ENCODE measurements at places on chromosomes 13 and 19.

DNA sequence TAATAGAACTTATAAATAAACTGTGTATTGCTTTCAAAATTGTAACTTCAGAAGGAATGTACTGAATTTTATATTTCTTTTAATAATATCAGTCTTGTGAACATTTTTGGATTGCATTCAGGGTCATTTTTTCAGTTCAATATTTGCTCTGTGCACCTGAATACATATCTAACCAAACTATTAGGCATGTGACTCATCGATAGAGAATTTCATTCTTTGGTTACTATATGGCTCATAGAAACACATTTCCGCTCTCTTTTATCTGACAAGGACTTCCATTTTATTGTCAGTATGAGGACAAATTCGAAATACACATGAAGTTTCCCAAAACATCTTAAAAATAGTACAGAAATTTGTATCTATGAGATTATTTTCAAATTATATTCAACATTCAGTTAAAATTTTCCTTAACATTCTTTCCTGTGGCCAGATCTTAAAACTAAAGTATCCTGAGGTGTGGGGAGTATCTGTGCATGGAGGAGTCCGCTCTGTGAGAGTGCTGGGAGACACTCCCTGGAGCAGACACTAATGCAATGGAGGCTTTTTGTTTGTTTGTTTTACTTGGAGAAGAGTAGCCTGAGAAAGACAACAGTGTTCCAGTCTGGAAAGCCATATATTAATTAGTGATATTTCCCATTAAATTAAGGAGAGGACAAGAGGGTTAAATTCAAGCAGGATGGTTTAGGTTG, 483.6 kb downstream of the PCDH20 start:
- no peak for DNase-seq

GRCh38 chr13:109897988-109898624, 111.7 kb upstream of the IRS2 start:
- no peak for DNase-seq

DNA sequence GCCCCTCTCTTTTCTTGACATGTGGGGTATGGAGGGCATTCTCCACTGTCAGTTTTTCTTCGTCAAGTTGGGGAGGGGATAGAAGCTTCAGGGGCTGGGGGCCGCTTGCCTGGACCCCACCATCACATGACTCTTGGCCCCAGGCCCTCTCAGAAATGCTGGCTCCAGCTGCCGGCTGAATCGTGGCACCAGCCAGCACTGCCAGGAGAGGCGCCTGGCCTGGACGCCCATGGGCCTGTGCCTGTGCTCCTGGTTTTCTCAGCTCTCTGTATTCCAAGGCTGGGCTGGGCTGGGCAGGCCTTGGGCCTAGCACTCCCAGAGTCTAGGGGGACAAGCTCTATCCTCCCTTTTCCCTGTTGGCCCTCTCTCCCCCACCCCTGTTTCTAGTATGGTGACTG, 38.6 kb downstream of the LYL1 start:
- DNase-seq: no peak

DNA sequence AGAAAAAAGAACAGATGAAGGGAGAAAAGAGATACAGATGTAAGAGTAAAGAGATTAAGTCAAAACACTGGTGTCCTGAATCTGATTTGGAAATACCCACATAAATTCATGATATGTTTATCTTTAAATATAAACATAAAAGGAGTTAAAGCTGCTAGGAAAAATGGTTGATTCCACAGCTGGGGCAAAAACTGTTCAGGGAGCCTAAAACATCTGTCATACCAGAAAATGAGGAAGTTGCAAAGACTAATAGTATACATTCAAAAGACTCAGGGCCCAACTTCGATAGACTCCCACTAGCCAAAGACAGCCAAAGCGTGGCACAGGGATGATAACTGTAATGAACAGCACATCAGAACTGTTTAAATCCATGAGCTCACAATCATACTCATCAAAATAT, 62.0 kb downstream of the ABCC4 start:
- no peak for DNase-seq

DNA sequence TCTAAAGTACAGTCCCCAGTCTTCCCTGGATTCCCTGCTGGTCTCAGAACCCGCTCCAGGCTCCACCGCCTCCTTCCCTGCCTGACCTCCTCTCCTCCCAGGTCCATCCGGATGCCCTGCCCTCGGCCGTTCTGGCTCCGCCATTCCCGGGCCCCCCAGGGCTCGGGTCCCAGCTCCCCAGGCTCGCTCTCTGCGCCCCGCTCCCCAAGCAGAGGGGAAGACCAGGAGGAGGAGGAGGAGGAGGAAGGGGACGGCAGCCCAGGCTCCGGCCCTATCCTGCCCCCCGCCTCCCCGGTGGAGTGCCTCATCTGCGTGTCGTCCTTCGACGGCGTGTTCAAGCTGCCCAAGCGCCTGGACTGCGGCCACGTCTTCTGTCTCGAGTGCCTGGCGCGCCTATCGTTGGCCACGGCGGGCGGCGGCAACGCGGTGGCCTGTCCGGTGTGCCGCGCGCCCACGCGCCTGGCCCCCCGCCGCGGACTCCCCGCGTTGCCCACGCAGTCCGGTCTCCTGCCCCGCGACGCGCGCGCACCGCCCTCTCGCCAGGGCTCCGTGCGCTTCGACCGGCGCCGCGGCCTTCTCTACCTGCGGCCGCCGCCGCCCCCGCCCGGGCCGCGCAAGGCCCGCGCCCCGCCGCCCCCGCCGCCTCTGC, 647 bp downstream of the RNF225 start:
- no peak for DNase-seq

DNA sequence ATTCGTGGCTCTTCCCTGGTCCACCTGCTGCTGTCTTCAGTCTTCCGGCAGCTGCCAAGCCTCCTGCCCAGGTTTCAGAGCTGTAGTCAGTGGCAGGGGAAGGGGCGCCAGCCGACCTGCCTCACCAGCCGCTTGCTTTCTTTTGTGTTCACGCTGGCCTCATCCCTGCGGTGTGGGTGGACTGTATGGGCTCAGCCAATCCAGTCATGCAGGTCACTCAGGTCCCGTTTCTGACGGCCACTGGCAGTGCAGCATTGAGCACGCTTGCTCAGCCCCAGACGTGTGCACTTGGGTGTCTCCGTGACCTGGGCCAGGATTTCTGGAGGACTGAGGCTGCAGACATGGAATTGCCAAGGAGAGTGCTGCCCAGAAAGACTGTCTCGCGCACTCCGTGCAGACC, 26.0 kb downstream of the AP1M1 start:
- DNase-seq: no peak

GRCh38 chr13:94464771-94465170, 14.7 kb downstream of the DCT start:
- no peak for DNase-seq

GRCh38 chr19:37990362-37990761, 83.4 kb downstream of the SIPA1L3 start:
- no peak for DNase-seq

DNA sequence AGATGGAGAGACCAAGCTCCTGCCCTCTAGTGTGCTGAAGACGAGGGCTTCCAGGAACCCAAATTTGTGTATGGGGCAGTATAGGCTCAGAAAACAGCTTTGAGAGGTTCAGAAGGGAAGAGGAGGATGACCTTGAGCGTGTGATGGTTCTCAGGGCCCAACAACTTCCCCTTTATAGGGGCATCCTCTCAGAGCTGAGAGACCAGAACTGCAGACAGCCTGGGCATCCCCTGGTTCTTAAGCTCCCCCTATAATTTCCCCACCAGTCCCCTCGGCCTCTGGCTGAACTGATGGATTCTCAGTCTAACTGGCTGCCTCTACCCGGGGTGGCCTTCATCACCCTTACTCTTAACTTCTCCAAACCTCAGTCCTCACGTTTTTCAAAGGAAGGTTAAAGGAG, 167.5 kb downstream of the URI1 start:
- DNase-seq: no peak

GRCh38 chr13:42883771-42884467, 102.5 kb downstream of the FAM216B start:
- no peak for DNase-seq

DNA sequence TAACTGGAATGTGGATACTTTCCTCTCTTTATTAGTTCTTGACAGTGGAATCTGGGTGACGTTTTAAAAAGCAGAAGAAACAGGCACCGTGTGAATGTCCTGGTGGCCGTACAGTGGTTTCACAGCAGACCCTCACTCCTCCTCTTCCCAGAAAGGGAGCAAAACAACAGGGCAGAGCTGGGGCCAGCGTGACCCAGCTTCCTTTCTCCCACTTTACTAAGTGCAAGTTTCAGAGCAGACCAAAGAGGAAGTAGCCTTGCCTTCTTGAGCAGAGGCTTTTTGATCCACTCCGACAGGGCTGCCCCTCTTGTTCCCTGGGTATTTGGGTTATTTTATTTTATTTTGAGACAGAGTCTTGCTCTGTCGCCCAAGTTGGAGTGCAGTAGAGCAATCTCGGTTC, 19.6 kb upstream of the C19orf33 start:
- DNase-seq: no peak

DNA sequence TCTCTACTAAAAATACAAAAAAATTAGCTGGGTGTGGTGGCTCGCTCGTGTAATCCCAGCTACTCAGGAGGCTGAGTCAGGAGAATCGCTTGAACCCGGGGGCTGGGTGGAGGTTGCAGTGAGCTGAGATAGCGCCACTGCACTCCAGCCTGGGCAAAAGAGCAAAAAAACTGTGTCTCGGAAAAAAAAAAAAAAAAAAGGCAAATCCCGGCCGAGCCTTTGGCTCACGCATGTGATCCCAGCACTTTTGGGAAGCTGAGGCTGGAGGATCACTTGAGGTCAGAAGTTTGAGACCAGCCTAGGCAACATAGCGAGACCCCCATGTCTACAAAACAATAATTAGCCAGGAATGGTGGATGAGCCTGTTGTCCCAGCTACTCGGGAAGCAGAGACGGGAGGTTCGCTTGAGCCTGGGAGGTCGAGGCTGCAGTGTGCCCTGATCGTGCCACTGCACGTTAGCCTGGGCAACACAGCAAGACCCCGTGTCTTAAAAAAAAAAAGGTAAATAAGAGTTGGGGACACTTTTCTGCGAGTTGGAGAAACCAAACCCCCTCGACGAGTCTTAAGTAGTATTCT, 574 bp upstream of the GPX4 start:
- DNase-seq: no peak

DNA sequence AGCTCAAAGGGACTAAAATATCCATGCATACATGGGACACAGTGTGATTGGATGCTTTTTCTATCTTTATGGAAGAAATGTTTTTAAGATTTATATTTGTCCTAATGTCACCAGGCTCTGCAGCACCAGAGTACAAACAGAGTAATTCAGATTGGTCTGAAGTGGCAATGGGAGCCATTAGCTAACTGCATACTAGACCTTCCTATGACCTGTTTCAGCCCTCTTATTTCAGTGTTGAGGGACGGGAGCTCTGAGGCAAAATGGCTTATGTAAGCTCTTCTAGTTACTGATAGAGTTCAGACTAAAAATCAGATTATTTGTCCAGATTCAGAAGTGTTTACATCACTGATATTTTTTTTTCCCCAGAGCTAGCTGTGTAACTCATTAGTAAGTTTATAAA, 4.9 kb downstream of the SLAIN1 start:
- no peak for DNase-seq

GRCh38 chr13:89852570-89852969, 1494.9 kb upstream of the MIR17HG start:
- DNase-seq: no peak

DNA sequence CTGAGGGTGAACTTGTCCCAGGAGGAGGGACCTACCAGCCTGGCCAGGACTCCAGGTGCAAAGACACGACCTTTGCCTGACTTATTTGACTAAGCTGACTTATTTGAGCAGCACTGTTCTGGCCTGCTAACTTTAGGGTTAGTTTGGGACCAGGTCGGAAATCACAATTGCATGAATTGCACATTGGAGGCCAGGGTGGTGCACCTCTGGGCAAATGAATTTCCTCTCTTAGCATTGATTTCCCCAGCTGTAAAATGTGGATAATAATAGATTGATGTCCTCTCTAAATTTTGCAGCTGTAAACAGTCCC, 1.4 kb upstream of the BST2 start:
- DNase-seq: no peak

GRCh38 chr13:42671502-42671901, 97.5 kb downstream of the TNFSF11 start:
- DNase-seq: no peak
